ENCODE measurements at places on chromosomes 1 and 21. TPM values are rescaled to one million over a fixed set of nuclear protein-coding genes. Genes with fewer than 3 reads are reported as not detected.

The THBS3 gene
- 75.4 TPM for total RNA-seq

- no peak for DNase-seq
Observed at GRCh38 chr1:46639547-46639946, 22.9 kb upstream of the MOB3C start.

- no peak for DNase-seq
Observed at GRCh38 chr1:204130178-204130577, 21.7 kb downstream of the ETNK2 start.

GRCh38 chr1:54013393-54014008 lies 4.5 kb downstream of the LDLRAD1 start:
- DNase-seq: no peak

DNA sequence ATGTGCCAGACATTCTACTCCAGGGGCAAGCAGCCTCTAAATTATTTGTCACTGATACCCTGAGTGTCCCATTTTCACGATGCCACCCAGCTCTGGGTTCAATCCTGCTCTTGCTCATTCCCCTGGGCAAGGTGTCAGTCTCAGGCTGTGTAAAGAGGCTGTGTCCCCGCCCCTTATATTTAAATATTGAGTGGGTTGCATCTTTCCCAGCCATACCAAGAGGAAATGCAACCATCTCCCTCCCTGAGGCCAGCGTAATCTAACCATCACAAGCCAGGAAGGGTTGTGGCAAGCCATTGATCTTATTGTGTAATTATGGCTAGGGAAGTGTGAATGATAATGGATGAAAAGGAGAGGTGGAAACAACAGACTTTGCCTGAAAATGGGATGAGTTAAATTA lies 54.7 kb upstream of the CLDN14 start:
- DNase-seq: no peak

- no peak for DNase-seq
Observed at GRCh38 chr1:186681801-186682200, 1.6 kb upstream of the PTGS2 start.
